ENCODE measurements at places on chromosomes 3 and 15.

DNA sequence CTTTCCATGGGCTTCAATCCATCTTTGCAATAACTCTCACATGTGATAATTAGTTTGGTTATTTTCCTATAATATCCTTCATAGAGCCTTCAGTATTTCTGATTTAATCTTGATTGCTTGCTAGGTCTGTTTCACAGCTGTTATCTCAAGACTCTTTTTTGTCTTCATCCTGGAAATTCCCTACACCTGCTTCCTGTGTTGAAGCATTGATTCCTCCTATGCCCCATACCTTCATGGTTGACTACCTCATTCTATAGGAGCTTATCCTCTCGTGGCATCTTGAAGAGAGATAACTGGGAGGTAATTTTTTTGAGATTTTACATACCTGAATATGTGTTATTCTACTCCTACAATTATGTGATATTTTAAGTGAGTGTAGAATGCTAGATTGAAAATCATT lies 26.7 kb downstream of the PIK3CA start:
- DNase-seq: no peak

DNA sequence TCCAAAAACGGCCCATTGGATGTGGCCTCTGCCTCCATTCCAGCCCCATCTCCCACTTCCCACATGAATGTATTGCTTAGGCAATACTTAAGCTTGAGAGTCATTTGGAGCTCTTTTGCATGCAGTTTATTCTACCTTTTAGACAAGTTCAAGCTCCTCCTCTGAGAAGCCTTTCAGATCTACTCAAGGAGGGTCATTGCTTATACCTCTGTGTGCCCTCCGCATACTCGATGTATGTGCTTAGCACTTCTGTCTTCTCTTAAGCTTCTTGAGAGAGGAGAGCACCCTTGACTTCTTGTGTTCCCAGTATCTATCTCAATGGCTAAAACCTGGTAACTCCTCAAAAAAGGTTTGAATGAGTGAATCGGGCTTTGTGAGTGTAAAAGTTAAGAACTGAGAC lies 6.6 kb upstream of the UBE3A start:
- no peak for DNase-seq

GRCh38 chr3:197490098-197491058 lies 65.4 kb downstream of the BDH1 start:
- DNase-seq: no peak

GRCh38 chr15:93497291-93497690 lies 408.3 kb upstream of the RGMA start:
- DNase-seq: no peak

DNA sequence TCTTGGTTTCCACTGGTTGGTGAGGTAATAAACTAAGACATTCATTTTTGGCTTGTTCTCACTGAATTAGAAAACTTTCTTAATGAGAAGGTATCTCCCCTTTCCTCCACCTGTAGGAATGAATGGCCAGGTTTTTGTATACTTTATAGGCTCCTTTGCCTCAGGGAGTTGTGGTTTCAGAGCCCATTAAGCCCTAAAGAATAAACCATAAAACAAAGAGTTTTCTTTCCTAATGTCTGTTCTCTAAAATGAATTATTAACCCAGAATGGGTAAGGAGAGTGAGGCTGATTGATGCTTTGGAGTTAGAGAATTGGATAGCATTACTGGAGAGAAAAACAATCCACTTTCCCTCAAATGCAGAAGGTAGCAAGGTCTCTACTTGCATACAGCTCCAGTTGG lies 67.6 kb downstream of the TIGIT start:
- no peak for DNase-seq

DNA sequence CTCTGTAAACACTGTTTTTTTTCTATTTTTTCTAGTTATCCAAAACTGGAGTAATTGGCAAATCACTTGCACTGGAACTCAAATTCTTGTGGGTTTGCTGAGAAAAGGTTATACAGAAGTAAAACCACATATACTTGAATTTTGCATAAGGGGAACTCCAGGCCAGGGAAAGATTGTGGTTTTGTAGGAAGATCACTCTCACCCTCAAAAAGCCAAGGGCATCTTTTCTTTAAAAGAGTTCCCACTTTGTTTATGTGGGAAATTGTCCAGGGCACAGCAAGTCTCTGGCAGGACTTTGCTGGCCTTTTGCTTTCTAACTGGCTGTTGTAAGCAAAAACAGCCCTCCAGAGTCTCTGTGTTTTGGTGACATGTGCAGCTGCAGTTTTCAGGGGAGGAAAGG lies 340.3 kb upstream of the RBMS3 start:
- no peak for DNase-seq

DNA sequence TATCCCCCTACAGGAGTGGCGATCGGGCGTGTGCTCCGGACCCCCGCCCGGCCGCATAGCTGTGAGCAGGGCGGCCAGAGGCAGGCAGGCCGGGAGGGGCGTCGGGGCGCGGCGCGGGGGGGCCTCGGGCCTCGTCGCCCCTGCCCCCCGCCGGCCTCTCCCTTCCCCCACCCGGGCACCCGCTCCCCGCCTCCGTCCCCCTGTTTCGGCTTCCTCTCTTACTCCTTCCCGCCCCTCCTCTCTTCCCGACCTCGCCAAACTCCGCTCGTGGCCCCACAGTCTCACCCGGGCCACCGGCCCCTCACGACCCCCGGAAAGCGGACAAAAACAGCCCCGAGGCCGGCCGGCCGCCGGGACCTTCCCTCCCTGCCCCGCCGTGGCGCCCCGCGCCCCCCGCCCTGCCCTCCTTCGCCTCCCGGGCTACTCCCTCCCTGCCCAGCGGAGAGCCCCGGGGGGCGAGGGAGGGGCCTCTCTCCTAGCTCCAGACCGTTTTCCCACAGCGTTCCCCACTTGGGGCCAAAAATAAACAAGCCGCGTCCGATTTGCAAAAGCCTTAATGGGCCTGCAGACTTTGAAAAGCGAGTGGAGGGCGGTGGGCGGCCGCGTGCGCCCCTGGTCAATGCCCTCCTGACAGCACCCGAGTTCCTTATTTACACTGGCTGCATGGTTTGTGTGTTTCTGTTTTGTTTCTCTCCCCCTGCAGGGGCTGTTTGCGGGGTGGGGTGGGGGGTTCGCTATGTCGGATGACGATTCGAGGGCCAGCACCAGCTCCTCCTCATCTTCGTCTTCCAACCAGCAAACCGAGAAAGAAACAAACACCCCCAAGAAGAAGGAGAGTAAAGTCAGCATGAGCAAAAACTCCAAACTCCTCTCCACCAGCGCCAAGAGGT lies 1.0 kb downstream of the UBE2E1 start:
- DNase-seq: no peak

- no peak for DNase-seq
Observed at GRCh38 chr15:38626443-38627050, 61.9 kb upstream of the RASGRP1 start.

GRCh38 chr3:39249453-39250115 lies 30.3 kb downstream of the CX3CR1 start:
- no peak for DNase-seq

DNA sequence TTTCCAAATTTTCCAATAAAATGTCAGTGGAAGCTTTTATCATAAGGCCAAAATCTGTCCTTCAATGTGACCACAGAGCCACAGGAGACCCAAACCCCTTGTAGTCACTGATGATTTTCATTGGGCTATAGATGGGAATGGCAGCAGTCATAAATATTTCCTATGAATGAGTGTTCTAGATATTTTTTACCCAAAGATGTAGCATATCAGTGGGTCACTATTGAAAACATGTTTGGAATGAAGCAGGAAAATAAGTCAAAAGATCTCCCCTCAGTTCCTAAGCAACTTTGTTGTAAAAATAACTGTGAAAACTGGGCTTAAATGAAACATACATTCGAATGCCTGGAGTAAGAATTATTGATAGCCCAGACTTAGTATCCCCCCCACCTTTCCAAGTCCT lies 49.0 kb downstream of the NKIRAS1 start:
- DNase-seq: no peak

GRCh38 chr15:23642413-23643044 lies 5.1 kb downstream of the MAGEL2 start:
- DNase-seq: peak; percentile 17

DNA sequence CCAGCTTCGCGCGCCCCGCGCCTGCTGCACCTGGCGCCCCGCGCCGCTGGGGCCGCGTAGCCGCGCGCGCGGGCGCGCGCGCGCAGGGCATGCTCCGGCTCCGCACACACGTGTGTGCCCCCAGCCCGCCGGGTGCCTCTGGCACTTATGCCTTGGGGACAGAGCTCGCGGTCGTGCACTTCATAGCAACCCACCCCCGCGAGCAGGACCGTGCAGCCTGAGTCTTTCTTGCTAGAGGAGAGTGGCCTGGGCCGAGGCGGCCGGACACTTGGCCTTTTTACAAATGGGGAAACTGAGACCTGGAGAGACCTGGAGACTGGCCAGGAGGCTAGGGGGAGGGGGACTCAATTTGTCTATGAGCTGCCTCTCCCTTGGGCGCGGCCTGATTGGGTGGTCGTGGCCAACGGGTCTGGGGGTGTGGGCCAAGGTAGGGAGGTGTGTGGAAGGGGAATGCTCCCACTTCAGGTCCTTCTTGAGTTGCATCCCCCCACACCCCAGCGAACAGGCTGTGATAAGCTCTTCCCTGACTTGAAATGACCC lies 562 bp downstream of the NBEAL2 start:
- no peak for DNase-seq
